Inflammatory macrophage (primary cell): ENCODE measurements at places on chromosomes 6 and 20.
A peak's percentile ranks its signal among the peaks of the same experiment; 100 is the strongest.

- peak; percentile 96 for DNase-seq
These were observed 73.2 kb downstream of the LY86 start for GRCh38 chr6:6661684-6662083.

DNA sequence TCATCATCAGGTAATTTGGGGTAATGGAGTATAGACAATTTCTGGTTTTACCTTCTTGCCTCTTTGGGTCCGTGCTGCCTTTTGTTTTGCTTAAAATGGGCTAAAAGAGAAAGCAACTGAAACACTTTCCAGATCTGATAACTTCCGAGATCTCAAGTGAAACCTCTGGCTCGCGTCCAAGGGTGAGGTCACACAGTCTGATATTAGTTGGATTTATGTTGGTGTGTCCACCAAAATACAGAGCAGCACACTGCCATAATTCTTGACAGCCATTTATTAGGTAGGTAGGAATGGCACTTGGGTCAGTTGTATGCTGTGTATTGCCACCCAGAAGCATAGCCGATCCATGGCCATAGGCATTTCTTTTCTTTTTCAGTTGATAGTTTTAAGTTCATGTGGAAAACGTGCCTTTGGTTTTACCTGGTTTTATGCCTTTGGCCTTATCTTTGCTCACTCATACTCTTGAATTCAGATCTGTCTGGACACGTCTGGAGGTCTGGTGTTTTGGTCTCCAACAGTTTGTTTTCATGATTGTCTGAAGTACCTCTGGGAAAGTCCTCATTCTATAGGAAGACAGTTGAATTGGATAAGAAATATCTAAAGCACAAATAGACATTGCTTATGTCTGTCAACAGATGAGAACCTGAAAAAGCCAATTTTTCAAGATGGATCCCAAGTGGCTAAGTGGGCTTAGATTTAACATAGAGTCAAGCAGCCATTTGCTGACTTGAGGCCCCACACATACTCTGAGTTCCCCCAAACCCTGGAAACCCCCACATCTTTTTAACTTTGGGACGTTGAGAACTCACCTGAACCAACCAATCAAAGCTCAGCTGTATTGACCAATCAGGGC is 320.8 kb downstream of the SOX4 start:
- peak; percentile 60 for DNase-seq

GRCh38 chr6:149935668-149936067 is 6.1 kb upstream of the ULBP2 start:
- DNase-seq = no peak

DNA sequence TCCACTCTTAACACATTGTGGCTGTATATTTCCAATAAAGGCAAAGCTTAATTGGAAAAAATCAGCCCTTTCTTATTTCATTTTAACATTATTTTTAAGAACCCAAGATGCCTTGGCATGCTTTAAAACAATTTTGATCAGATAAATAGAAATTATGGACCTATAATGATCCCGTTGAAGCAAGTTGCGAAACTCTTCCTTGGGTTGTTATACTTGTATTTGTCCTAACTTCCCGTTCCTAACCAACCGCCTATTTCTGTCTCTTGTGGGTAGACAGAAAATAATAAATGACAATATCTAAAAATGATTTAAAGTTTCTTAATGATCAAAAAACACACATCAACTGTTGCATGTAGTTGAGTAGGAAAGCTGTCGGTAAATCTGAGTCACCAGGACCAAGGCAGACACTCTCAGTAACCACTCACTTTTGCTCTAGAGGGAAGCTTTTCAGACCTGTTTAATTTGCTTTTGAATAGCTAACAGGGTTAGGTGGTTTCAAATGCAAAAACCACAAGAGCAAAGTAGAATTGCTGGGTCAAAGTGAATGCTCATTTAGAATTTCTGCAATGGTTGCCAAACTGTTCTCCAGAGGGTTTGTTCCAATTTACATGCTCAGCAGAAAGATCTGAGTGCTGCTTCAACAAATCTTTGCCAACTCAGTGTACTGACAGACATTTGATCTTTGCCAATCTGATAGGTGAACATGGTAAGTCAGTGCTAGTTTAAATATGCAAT is 34.2 kb upstream of the KCNK5 start:
- peak; percentile 19 for DNase-seq

DNA sequence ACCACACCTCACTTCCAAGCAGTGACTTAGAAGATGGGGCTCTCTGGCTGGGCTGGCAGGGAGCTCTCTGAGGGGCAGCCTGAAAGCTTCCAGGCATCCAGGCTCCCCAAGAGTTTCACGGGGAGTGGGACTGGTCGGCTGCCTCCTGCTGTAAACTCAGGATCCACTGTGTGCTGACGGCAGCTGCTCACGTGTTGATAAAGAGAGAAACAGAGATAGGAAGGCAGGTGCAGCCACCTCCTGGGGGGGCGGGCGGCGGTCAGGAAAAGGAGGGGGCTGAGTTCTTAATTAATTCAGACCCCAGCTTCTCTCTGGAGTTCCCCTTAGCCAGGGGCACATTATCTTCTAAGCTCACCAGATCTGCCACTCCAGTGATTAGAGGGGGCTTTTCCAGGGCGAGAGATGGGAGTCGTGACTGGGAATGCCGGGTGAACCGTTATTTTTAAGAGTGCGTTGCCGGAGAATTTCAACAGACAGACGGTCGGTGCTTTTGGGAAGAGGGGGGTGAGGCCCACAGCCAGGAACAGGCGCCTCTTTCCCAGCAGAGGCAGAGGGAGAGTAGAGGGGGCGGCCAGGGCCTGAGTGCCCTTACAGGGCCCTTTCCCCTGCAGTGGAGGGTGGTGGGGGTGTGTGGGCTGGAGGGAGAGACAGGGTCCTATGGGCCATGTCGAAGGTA is 70.9 kb downstream of the CD40 start:
- no peak for DNase-seq

DNA sequence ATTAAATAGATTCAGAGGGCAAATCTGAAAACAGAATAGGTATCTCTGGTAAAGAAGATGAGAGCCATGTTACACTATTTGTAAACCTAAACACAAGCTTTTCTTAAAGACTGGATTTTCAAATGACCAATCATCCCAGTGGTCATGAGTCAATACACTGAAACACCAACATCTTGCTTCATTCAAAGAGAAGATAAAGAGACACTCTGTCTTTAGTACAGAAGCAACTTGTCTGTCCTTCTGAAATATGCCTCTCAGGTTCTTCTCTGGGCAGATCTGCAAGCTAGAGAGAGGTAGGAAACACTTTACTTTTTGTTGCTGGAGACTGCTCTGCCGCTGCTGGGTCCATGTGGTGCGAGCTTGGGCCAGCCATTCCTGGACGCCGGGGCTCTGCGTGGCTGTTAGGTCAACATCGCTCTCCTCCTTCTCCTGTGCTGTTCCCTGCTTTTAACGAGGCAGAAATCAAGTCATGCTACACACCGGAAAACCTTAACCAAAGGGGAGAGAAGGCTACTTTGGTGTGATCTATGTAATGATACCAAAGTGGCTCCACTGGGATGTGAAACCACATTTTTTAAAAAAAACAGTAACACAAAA is 368.2 kb downstream of the SYNE1 start:
- no peak for DNase-seq

DNA sequence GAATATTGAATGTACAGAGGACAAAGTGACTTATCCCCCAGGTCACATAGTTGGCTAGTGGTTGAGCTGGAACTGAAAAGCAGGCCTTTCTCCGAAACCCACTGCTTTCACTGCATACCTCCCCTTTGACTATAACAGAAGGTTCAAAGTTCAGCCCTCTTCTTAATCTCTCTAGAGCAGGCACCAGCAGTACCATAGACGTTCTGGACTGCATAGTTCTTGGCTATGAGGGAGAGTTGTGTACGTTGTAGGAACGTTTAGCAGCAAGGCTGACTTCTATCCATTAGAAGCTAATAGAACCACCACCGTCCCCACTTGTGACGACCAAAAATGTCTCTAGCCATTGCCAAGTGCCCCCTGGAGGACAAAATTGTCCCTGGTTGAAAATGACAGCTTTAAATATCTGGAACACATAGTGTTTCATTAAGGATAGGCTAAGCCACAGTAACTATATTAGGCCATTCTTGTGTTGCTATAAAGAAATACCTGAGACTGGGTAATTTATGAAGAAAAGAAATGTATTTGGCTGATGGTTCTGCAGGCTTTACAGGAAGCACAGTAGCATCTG is 123.8 kb upstream of the MTHFD1L start:
- DNase-seq = peak; percentile 41

- DNase-seq = no peak
These were observed 2.3 kb downstream of the TRAPPC3L start for GRCh38 chr6:116543149-116543548.

- peak; percentile 15 for DNase-seq
These were observed 5.1 kb downstream of the RING1 start for GRCh38 chr6:33213166-33213988.

DNA sequence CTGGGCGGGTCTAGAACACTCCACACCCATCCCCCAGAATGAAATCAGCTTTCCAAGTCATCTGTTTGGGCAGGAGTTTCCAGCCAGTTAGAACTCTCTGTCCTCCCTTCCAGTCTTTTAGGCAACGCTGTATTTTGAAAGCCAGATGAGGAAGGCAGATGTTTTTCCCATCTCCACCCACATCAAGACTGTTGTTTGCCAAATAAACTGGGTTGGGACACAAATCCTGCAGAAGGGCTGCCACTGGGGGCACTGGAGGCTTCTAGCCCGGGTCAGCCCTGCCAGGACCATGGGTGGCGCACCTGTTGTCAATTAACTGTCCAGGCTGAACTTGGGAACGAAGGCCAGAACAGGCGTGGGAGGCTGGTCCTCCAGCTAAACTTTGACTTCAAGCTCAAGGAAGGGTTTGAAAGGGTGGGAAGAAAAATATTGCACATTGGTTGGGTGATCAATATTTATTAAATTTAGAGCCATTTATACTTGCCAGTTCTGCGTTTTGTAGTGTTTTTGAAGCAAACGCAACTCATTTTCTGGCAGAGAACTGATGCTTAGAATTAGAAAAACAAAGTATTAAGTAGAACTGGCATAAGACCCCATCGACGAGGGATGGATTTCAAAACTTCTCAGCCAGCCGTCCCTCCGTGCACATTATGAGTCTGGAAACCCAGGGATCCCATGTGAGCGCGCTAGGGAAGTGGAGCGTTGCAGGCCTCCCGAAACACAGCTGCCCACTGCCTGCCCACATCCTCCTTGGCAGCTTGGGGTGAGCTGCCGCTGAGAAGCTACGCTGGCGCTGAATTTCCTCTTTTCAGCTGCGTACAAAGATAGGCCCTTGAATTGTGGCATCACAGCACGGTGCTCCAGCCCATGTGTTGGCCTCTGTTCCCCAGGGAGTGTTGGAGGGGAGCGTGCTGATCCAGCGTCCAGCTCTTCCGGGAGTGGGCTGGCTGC is 297.4 kb downstream of the QKI start:
- DNase-seq = peak; percentile 96

DNA sequence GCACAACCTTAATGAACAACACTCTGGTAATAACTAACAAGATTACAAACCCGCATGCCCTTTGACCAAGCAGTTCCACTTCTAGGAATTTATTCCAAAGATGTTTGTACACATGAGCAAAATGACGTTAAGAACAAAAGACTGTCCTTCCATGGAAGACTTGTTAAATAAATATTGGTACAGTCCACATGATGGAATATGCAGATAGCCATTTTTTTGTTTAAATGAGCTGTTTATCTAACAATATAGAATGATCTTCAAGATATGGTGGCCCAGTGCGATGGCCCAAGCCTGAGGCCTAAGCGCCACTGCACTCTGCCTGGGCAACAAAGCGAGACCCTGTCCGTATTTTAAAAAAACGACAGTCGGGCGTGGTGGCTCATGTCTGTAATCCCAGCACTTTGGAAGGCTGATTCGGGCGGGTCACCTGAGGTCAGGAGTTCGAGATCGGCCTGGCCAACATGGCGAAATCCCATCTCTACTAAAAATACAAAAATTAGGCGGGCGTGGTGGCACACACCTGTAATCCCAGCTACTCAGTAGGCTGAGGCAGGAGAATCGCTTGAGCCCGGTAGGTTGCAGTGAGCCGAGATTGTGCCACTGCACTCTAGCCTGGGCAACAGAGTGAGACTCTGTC is 7.4 kb upstream of the AHCY start:
- DNase-seq = no peak

GRCh38 chr6:169070506-169071176 is 183.0 kb downstream of the THBS2 start:
- no peak for DNase-seq

DNA sequence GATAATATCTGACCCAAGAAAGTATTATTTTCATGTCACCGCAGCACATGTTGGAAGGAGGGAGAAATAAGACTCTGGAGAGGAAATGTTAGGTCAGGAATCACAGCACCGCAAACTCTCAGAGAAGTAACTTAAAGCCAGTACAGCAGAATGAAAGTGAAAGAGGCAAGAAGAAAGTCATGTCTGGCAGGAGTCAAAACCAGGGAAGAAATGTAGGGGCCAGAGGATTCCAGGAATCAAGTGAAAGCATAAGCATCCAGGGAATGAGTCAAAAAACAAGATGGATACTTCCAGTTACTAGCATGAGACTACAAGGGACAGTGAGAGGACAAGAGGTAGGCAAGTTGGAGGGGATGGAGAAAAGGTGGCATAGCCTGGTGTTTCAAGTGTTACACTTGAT is 80.4 kb downstream of the AK9 start:
- no peak for DNase-seq

GRCh38 chr6:4008324-4009047 is 70.5 kb downstream of the FAM217A start:
- DNase-seq = peak; percentile 87

- DNase-seq = peak; percentile 77
These were observed 71.7 kb downstream of the RCAN2 start for GRCh38 chr6:46419576-46420002.

- DNase-seq = no peak
These were observed 378.8 kb downstream of the CENPW start for GRCh38 chr6:126718600-126719327.

- no peak for DNase-seq
These were observed 279.9 kb downstream of the CD83 start for GRCh38 chr6:14397518-14397901.

GRCh38 chr6:111711476-111711875 is 105.8 kb upstream of the TRAF3IP2 start:
- DNase-seq = no peak

DNA sequence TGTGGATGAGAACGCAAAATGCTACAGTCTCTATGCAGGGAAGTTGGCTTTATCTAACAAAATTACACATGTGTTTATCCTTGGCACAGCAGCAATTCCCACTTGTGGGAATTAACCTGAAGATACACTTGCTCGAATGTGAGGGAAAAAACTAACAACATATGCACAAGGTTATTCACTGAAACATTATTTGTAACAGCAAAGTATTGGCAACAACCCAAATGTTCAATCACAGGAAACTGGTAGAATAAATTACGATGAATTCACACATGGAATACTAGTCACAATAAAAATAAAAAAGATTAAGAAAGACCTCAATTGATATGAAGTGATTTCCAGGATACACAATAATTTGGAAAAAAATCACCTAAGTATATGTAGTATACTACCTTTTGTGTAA is 68.1 kb upstream of the OGFRL1 start:
- no peak for DNase-seq

- DNase-seq = no peak
These were observed 2.0 kb upstream of the STMN3 start for GRCh38 chr20:63655249-63655648.

- no peak for DNase-seq
These were observed 596.2 kb upstream of the ADGRB3 start for GRCh38 chr6:68038815-68039408.

GRCh38 chr6:106360989-106361430 is 493 bp downstream of the CRYBG1 start:
- peak; percentile 65 for DNase-seq

GRCh38 chr6:26086211-26086610 is 1.0 kb upstream of the HFE start:
- no peak for DNase-seq

- no peak for DNase-seq
These were observed 31.9 kb upstream of the FAM83D start for GRCh38 chr20:38894091-38894847.

GRCh38 chr6:2179950-2180349 is 65.5 kb downstream of the GMDS start:
- peak; percentile 21 for DNase-seq
